Osteocyte (in vitro differentiated cells): ENCODE measurements at places on chromosomes 1 and 21. TPM values are rescaled to one million over a fixed set of nuclear protein-coding genes. Genes with fewer than 3 reads are reported as not detected.

The F3 gene
- 11.2 and 12.1 TPM in 2 replicates for total RNA-seq

The AKR7A3 gene
- total RNA-seq = 1.5 and 2.1 TPM in 2 replicates

The GBP2 gene
- 1.4 and 1.6 TPM in 2 replicates for total RNA-seq

The ARHGEF11 gene
- total RNA-seq = 42.2 and 42.7 TPM in 2 replicates

The KCNA2 gene
- 0.05 TPM in 1 of 2 replicates, not detected in the other for total RNA-seq

The SPOCD1 gene
- total RNA-seq = 0.44 and 0.67 TPM in 2 replicates

The FAM163A gene
- not detected in 2 replicates for total RNA-seq

The OR2T2 gene
- not detected in 2 replicates for total RNA-seq

The IRF6 gene
- total RNA-seq = 0.13 TPM in 1 of 2 replicates, not detected in the other

The TGFB2 gene
- total RNA-seq = 175 and 184 TPM in 2 replicates

The LCE1F gene
- total RNA-seq = not detected in 2 replicates

The CLDN17 gene
- total RNA-seq = not detected in 2 replicates

The LRRC39 gene
- total RNA-seq = 0.60 and 0.73 TPM in 2 replicates

The CELA2A gene
- not detected in 2 replicates for total RNA-seq

The LAMC2 gene
- total RNA-seq = 3.5 and 3.6 TPM in 2 replicates

The FLG2 gene
- not detected in 2 replicates for total RNA-seq

DNA sequence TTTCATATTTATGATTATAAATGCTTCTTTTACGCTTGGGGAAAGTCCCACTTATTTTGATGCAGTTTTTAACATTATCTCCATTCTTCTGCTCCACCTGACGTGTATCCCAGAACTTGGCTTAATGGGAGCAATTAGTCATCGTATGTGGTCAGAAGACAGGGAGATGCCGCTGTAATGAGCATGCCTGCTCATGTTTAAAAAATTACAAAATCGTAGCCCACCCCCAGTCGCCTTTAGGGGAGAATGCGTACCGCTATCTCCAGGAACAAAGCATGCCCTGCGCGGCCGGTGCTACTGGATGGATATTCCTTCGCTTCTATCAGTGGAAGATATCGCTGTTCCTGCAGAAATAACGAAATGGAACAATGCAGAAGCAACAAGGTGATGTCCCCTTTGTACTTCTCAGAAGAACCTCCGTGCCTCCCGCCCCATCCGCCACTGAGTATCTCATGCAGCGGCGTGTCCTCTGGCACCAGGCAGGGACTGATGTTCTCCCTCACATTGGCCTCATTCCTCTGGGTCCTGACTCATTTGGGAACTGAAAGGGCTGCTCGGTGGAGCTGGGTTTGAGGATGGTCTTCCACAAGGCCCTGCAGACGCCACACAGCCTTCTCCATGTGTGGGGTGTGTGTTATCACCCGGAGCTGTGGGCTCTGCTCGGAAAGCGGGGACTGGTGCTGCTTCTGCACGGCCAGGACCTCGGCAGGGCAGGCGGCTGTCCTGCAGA lies 116.3 kb upstream of the COL6A1 start:
- no peak for DNase-seq

DNA sequence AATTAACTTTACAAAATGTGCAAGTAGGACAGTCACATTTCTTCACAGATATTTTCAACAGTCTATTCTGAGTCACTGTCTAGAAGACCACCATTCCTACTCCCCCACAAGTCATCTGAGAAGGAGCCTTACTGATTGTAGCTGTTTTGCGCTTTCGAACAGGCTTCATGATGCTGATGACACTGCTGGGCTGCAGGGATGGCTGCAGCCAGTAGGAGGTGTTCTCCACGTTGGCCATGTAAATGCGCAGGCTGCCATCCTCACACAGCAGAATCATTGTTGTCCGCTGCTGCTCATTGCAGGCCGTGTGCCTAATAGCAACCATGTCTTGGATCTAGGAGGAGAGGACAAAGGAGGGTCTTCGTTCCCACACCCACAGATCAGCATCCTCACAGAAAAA lies 56.9 kb downstream of the UBR4 start:
- no peak for DNase-seq

GRCh38 chr1:2408859-2409276 lies 3.5 kb downstream of the PEX10 start:
- DNase-seq = no peak

DNA sequence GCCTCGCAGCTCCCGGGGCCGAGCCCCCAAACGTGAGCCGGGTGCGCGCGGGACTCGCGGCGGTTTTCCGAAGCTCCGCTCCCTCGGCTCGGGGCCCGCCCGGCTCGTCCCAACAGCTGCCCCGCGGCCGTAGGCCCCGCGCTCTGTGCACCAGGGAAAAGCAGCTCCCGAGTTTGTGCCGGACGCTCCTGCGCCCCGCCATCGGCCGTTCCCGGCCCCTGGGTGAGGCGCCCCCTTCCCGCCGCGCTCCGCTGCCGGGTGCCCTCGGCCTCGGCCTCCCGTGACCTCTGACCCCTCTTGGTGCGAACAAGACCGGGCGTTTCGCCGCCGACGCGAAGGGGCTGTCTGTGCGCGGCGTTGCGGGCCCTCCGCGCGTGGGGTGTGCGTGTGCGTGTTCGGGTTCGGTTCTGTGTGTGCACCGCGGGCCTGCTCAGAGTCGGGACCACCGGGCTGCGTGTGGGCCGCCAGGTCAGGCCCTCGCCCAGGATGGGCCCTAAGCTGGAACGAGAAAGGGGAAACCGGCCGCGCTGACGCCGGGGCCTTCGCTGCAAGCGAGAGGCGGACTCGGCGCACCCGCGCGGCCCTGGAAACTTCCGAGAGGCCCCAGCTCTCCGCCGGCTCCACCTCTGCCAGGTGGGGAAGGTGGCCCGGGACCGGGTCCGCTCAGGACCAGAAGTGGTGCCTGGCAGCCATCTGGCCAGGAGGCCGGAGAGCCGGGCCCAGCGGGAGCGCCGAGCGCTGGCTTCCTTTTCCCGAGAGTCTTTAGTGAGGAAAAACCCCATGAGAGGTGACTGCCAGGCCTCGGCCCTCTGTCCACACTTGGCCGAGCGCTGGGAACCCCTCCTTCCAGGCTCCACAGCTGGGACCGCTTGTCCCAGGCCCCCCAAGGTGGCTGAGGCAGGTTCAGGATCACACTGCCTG lies 1.9 kb downstream of the PRDM16 start:
- DNase-seq = no peak

DNA sequence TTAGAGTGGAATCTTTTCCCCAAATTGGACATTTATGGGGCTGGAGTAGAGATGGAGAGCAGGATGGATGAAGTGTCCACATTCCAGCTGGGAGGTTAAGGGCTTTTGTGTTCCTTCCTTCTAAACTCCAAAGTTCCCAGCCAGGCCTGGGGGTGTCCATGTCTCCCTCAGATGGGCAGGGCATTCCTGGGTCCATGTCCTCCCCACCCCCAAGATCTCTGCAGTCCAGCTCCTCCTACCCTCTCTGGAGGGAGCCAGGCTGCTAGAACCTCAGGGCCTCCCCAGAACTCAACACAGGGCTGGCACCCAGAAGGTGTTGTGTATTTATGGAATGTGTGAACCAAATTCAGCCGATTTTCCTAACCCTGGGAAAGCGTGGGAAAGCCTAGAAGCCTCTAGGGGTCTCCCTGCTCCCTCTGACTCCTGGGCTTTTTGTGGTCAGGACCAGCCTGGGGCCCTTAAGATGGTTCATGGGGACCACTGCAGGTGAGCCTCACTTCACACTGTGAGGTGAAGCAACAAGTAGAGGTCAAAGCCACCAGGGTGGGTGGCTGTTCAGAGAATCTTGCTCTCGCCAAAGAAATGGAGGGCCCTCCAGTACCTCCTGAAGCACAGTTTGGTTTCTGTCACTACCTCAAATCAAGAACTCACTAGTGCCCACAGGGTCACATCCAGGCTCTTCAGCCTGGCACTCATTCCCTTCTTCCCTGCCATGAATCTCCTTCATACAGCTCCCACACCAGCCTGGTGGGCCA lies 54.8 kb downstream of the GLIS1 start:
- DNase-seq = no peak

- DNase-seq = no peak
Observed at GRCh38 chr1:89640440-89640839, 7.5 kb downstream of the LRRC8C start.

- DNase-seq = no peak
Observed at GRCh38 chr1:12285496-12286143, 55.8 kb downstream of the VPS13D start.

- no peak for DNase-seq
Observed at GRCh38 chr1:150194381-150195031, 41.4 kb downstream of the ANP32E start.

- DNase-seq = no peak
Observed at GRCh38 chr1:93766451-93766850, 84.8 kb upstream of the BCAR3 start.

DNA sequence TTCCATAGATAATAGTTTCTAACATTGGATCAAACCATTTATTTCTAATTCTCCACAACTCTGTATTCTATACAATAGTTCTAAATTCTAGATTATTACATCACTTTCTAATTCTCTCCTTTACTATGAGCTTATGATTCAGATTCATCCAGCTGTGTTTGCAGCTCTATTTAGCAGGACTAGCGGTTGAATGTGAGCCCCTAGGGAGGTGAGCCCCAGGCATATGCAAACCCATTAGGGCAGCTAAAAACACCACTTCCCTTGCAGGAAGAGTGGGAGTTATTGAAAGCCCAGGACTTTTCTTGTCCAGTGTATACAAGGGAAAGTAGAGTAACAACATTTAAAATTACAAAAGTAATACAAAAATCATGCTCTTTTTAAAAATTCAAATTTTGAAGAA lies 56.9 kb downstream of the KRTAP19-8 start:
- no peak for DNase-seq

- DNase-seq = peak; percentile 63
Observed at GRCh38 chr1:17167041-17167785, 37.7 kb upstream of the PADI1 start.

- no peak for DNase-seq
Observed at GRCh38 chr1:6723621-6724428, 22.2 kb upstream of the DNAJC11 start.

- no peak for DNase-seq
Observed at GRCh38 chr21:32389337-32390015, 3.3 kb downstream of the URB1 start.

GRCh38 chr1:110677526-110677925 lies 2.8 kb upstream of the KCNA3 start:
- no peak for DNase-seq

DNA sequence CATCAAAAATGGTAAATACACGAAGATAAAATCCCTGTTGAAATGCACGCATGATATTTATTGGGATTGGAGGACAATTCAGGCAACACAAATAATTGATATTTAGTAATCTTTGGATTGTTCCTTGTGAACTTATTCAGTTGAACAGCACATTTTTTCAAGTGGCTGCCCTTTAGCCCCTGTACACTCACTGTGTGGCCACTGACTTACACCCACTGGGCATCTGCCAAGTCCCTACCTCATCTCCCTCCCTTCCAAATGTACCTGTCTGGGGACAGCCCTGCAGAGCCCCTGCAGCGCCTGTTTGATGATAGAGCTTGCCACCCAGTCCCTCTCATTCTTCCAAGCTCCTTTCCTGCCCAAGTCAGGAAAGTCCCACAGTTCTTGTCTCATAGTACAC lies 154.3 kb downstream of the GLUL start:
- no peak for DNase-seq

GRCh38 chr1:12552111-12552888 lies 65.7 kb downstream of the DHRS3 start:
- no peak for DNase-seq

- no peak for DNase-seq
Observed at GRCh38 chr1:85278853-85279314, 2.5 kb upstream of the BCL10 start.

DNA sequence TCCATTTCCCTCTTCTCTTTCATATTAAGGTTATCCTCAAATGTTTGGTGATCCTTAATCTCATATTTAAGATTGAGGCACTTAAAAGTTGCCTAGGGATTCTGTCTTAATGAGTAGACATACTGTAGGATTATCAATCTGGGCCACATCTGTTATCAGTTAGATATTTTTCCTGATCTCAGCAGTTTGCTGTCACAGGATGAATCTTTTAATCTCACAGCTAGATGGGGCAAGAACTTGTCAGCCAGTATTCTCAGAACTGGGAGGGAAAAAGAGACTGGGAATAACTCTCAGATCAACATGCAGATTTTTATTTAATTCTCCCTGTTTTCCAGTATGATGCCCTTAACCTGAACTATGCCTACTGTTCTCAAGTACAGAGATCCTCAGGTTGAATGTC lies 14.0 kb downstream of the ZNF644 start:
- DNase-seq = no peak

- no peak for DNase-seq
Observed at GRCh38 chr1:45620588-45621500, 3.0 kb downstream of the CCDC17 start.

- DNase-seq = no peak
Observed at GRCh38 chr1:98420376-98421084, 241.0 kb upstream of the SNX7 start.

DNA sequence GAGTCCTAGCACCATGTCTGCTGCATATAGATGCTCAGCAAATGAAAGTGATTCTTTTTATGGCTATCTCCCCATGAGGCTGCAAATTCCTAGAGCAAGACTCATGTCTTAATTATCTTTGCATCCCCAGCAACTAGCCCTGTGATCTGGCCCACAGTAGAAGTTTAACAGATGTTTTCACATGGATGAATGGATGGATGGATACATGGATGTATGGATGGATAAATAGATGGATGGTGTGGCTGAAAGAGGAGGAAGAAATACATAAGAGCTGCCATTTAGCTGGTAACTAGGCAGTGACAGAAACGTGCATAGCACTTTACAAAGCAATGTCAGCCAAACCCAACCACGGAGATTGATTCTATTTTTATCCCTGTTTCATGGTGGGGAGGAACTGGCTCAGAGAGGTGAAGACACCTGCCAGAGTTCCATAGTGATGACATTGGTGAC lies 32.7 kb upstream of the ZBTB40 start:
- peak; percentile 30 for DNase-seq

DNA sequence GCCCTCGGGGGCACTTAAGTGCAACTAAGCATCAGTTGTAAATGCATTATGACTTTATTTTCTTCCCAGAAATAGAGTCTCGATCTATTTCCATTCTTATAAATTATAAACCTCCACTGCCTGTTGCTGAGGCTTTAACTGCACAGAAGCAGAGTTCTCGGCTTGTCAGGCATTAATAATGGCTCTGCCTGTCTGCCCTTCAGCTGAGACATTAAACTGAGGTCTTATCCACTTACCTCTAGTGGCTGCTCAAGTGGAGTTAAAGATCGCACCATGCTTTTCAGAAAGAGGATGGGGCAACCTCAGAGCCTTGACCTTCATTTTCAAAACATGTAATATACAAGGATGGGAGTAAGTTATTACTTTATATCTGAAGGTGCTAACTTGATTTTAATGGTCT lies 597.6 kb upstream of the PRMT6 start:
- DNase-seq = no peak

- peak; percentile 15 for DNase-seq
Observed at GRCh38 chr1:8477166-8477982, 159.5 kb downstream of the SLC45A1 start.

- no peak for DNase-seq
Observed at GRCh38 chr1:181061891-181062835, 26.3 kb upstream of the IER5 start.

- no peak for DNase-seq
Observed at GRCh38 chr1:25134307-25134706, 98.0 kb downstream of the SYF2 start.

- no peak for DNase-seq
Observed at GRCh38 chr1:55535724-55536544, 320.8 kb upstream of the USP24 start.
